ENCODE measurements at places on chromosomes 11 and 22.

GRCh38 chr11:129374081-129374992, 1.3 kb upstream of the BARX2 start:
- no peak for ATAC-seq

- ATAC-seq: no peak
These were observed 45.1 kb upstream of the ELF5 start for GRCh38 chr11:34558673-34559072.

GRCh38 chr11:30753994-30754393, 167.8 kb upstream of the MPPED2 start:
- no peak for ATAC-seq

DNA sequence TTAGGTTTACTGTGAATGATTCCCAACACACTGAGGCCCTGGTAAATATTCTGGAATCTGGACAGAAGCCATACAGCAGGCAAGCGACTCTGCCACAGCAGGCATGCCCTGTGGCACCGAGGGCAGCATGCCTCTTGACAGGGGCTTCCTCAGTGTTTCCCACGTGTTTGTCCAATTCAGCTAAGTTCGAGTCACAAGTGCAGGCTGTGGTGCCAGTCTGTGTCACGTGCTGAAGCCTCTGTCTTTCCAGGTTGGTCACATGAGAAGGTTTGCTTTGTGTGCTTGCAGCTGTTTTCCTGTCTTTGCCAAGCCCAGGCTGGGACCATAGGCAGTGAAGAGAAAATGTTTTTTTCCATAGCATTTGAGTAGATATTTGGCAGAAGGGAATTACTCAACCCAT, 2.4 kb upstream of the PPFIBP2 start:
- no peak for ATAC-seq

DNA sequence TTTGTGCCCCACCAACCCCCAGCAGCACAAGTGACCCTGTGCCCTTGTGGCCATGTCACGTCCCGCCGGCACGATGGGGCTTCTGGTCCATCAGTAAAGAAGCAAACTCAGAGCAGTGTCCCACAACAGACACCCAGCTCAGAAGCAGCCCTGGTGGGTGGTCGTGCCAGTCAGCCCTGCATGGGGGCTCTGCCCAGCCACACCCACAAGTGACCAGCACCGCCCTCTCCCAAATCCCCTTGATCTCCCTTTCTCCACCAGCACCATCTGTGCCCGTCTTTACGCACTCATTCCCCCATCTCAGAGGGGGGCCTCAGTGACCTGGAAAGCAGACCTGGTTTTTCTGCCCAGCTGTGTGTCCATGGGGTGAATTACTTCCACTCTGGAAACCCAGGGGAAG, 149.1 kb downstream of the DSCAML1 start:
- ATAC-seq: no peak

GRCh38 chr11:133922078-133922870, 34.5 kb downstream of the IGSF9B start:
- ATAC-seq: no peak

DNA sequence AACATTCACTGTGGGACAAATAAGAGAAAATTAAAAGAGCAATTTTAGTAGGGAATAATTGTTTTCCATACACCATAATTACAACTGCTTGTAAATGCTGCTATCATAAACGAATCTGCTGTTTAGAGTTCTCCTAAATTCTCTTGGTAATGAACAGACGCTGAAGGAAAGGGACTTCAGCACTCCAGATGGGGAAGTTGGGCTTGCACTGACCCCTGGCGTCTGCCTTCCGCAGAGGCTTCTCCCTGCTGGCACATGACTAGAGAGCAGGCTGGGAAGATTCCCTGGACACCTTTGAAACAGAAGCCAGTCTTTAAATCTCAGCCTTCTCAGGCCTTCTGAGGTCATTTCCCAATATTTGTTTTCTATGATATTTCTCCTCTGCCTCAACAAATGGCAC, 84.1 kb downstream of the NXPE2 start:
- no peak for ATAC-seq

DNA sequence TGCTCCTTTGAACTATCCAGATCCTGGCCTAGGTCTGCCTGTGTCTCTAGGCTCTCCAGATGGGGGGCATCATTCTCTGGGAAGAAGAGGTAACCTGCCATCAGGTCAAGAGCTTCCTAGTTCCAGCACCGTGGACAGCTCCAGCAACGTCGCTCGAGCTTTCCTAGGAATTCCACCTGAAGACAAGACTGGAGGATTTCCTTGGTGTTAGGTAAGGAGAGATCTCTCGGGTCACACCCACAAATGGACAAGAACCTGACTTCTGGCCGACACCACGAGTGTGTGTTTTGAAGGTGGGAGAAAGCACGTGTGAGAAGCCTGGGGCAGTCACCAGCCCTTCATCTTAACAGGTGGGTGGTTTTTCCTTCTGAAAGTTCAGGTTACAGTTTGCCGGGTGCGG, 1.2 kb downstream of the PRG3 start:
- ATAC-seq: no peak

DNA sequence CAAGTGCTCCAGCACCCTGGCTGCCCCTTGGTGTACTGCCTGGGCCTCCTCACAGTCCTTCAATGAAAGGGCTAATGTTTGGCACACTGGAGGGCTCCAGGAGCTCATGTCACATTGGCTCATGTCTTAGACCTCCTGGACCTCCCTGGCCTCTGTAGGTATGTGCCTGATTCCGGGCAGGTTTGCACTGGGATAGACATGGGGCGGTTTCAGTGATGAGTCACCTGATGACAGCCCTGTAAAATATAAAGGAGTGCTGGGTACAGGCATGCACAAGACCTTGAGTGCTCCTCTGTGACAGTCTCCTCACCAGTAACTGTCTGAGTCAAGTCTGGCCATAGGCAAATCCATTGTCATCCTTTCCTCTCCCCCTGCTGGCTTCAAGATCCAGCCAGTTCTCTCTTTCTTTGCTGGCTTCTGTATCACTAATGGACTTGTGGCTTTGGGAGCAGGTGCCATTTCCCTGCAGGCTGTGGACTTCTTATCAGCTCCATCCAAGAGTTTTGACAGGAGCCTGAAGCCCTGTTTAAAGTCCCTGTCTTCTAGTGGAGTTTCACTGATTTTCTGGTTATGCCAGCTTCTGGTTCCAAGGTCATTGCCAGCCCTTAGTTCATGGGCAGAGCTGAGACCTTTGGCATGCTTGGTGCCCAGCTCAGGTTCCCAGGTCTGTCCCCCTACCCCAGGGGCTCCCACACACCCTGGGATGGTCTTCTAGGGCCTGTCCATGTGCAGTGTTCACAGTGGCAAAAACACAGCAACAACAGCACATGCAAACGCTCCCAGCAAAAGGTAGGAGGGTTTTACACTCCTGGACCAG, 22.7 kb upstream of the P2RY2 start:
- ATAC-seq: peak; percentile 21

- ATAC-seq: no peak
These were observed 559.9 kb downstream of the MN1 start for GRCh38 chr22:27241430-27242321.

GRCh38 chr11:133907841-133908241, 48.9 kb downstream of the IGSF9B start:
- ATAC-seq: no peak

Measured in activated T-helper 17 cell treated with anti-CD3 and anti-CD28 coated beads, Interleukin-2, amount 50 U/mL, for 72 hours (primary cell).